ENCODE measurements at places on chromosomes 2 and 18.

- no peak for DNase-seq
Observed at GRCh38 chr2:232203936-232204335, 174.6 kb upstream of the ALPP start.

DNA sequence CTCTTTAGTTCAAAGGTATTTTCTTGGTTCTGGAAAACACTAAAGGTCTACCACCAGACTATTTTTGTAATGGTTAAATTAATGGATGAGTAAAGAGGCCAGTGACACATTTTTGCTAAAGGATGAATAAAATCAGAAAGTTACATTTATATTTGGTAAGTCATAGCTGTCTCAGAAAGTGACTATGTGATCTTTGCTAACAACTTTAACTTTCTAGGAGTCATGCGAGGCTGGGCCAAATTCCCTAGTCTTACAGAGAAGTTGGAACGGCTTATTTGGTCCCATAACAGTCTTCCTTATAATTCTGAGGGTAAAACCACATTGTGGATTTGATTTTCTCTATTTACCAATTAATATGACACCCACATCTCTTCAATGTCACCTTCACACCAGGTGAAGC is 198.1 kb downstream of the PDE1A start:
- no peak for DNase-seq

DNA sequence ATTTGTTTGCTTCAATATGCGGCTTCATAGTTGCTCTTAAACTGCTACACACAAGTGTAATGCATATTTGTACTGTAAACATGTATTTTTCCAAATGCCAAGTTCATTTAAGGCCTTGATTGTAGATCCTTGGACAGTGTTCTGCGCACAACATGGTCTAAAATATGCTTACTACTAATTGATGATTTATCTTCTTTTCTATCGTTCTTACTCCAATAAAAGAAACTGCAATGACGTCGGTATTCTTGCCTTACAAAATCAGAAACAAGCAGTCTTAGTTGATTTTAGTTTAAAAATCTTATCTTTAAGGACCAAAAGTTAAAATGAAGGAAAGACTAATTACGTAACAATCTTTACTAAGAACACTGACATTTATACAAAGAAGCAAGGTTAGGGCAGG is 224.3 kb upstream of the SMAD7 start:
- no peak for DNase-seq

GRCh38 chr2:9844576-9844975 is 1.3 kb downstream of the TAF1B start:
- no peak for DNase-seq
